SK-N-SH (cell line): ENCODE measurements at places on chromosomes 2 and 18. TPM values are rescaled to one million over a fixed set of nuclear protein-coding genes. Genes with fewer than 3 reads are reported as not detected.

Gene COL3A1
- 900 and 987 TPM in 2 replicates for polyA plus RNA-seq

GRCh38 chr2:119283873-119284331 lies 60.3 kb downstream of the STEAP3 start:
- H3K27ac ChIP-seq: no peak overlapping the region
- no peaks in the 10 kb centered on the region for H3K27me3 ChIP-seq
- H3K36me3 ChIP-seq: no peaks in the 10 kb centered on the region
- no peaks in the 10 kb centered on the region for H3K4me1 ChIP-seq
- DNase-seq: no peak
- H3K4me3 ChIP-seq: no peak overlapping the region

DNA sequence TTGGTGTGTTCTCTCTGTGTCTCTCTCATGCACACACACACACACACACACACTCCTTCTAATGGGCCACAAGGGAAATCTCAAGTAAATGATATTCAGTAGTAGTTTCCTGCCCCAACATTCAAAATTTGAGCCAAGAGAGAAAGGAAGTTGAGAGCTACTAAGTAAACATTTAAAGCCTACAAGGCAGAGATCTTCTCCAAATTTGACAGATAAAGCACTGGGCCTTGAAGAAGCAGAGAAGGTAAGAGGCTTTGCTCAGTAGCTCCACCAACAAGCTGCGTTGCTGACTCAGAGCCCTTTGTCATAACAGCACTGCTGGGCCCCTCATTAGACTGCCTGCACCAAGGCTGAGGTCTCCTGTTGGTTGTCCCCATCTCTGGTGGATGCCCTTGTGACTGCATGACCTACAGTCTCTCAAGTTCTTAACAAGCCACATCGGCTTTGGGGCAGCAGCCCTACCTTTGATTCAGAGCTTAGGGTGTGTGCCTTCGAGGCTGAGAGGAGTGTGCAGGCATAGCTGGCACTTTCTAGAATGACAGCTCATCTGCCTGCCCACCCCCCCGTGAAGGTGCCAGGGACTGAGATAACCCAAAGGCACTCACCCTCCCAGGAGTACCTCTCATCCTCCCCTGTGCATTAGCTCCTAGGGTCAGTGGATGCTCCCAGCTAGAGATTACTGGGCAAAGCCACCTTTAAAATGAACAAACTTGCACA lies 32.3 kb upstream of the NEB start:
- H3K4me1 ChIP-seq: peaks cover 15% of the 10 kb centered on the region
- no peak for DNase-seq
- no peak overlapping the region for H3K4me3 ChIP-seq
- H3K27ac ChIP-seq: no peak overlapping the region
- H3K27me3 ChIP-seq: no peaks in the 10 kb centered on the region

Gene CDCA7
- 19.1 and 23.3 TPM in 2 replicates for polyA plus RNA-seq

DNA sequence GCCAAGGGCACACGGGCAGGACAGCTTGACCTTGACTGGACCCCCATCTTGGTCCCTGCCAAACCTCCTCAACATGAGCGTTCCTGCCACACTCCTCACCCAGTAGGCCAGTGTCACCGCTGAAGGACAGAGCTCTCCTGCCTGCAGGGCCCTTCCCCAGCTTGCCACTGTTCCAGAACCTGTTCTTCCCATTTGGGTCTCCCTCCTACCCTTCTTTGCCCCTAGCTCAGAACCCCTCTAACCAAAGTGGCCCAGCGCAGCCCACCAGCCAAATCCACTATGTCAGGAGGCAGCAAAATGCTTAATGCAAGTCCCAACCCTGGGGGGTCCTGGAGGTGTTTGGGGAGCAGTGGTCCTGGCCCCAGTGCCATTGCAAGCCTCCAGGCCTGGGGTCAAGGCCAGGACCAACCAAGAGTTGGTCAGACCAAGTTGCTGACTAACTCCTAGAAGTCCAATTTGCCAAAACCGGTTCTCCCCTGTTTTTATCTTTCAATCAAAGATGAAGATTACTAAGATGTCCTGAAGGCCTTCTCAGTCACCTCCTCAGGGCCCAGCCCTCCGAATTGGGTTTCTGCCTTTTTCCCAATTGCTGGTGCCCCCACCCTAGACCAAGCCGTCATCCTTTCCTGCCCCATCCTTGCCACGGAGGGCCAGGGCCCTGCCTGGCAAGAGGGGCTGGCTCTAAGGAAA lies 4.5 kb upstream of the ASPRV1 start:
- DNase-seq: no peak
- H3K4me3 ChIP-seq: no peak overlapping the region
- no peaks in the 10 kb centered on the region for H3K4me1 ChIP-seq
- H3K27me3 ChIP-seq: no peaks in the 10 kb centered on the region
- no peaks in the 10 kb centered on the region for H3K36me3 ChIP-seq

Gene MOGAT1
- not detected in 2 replicates for polyA plus RNA-seq

DNA sequence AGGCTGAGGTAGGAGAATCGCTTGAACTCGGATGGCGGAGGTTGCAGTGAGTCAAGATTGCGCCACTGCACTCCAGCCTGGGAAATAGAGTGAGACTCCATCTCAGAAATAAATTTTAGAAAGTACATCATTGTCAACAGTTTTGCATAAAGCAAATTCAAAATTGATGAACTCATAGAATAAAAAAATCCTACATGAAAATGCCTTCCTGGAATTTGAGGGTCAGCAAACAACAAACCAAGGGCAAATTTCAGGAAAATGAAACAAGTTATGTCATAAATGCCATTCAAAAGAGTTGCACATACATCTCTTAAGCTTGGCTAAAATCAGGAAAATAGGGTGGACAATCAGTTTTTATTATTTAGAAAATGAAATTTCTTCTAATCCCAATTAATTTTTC lies 45.1 kb downstream of the COL5A2 start:
- no peak overlapping the region for H3K4me3 ChIP-seq
- no peak overlapping the region for H3K27ac ChIP-seq
- no peaks in the 10 kb centered on the region for H3K36me3 ChIP-seq
- no peak for DNase-seq
- H3K27me3 ChIP-seq: no peaks in the 10 kb centered on the region

Gene ERFE
- 1.3 and 1.5 TPM in 2 replicates for polyA plus RNA-seq

- DNase-seq: no peak
- H3K27ac ChIP-seq: no peak overlapping the region
- no peak overlapping the region for H3K4me3 ChIP-seq
- H3K36me3 ChIP-seq: no peaks in the 10 kb centered on the region
- H3K27me3 ChIP-seq: peaks cover 30% of the 10 kb centered on the region
- no peaks in the 10 kb centered on the region for H3K4me1 ChIP-seq
Measured at GRCh38 chr18:12049978-12050811, 43.4 kb upstream of the ANKRD62 start.

DNA sequence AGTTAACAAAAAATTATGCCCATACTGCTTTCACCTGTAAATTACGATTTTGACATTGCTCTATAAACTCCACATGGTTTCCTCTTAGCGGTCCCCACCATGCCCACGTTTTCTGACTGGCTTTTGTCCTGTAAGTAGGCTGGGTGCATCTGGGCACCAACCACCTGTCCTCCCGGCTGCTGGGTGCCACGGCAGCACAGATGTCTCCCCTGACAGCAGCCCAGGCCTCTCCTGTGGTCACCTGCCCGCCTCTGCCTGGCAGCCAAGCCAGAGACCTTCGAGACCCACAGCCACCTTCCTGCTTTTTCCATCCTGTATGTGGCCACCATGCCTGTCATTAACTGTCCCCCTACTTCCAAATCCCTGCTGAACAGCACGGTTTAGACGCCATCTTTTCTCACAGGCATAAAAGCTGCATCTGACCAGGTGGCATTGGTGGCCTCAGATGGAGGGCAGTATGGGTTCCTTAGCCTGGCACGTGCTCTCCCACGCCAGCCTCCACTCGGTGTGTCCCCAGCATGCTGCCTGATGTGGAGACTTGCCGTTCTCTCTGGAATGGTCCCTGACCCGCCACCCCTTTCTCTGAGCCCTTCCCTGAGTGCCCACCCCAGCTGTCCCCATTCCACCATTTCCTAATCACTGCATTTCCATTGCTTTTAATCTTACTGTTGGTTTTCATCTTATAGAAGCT lies 18.9 kb downstream of the SNORC start:
- no peaks in the 10 kb centered on the region for H3K27me3 ChIP-seq
- H3K4me3 ChIP-seq: no peak overlapping the region
- no peaks in the 10 kb centered on the region for H3K36me3 ChIP-seq
- H3K4me1 ChIP-seq: no peaks in the 10 kb centered on the region
- H3K27ac ChIP-seq: no peak overlapping the region
- DNase-seq: no peak

Gene PLA2R1
- polyA plus RNA-seq: not detected in 2 replicates

DNA sequence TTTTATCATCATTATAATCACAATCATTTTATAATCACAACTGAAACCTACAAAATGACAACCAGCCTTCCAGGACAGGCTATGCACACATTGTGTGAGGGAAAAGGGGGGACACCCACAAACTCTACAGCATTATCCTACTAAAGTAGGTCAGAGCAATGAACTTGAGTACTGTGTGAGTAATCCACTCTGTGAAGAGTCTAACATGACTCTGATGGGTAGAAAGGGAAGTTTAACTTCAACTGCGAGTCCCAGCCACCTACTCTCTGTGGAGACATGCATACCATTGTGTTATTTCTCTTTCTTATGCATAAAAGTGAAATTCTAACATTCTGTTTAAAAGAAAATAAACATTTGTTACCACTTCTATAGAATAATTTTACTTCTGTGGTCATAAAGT lies 177.9 kb downstream of the ZNF516 start:
- DNase-seq: no peak
- no peaks in the 10 kb centered on the region for H3K27me3 ChIP-seq
- H3K27ac ChIP-seq: no peak overlapping the region
